Small intestine (tissue), 16 donors: ENCODE measurements at places on chromosomes 7 and 10. TPM values are rescaled to one million over a fixed set of nuclear protein-coding genes. Genes with fewer than 3 reads are reported as not detected.

FAM25C gene
- polyA plus RNA-seq = not detected

TDRD1 gene
- not detected for polyA plus RNA-seq

- DNase-seq = no peak
Observed at GRCh38 chr7:136326045-136326609, 349.0 kb upstream of the MTPN start.

DNA sequence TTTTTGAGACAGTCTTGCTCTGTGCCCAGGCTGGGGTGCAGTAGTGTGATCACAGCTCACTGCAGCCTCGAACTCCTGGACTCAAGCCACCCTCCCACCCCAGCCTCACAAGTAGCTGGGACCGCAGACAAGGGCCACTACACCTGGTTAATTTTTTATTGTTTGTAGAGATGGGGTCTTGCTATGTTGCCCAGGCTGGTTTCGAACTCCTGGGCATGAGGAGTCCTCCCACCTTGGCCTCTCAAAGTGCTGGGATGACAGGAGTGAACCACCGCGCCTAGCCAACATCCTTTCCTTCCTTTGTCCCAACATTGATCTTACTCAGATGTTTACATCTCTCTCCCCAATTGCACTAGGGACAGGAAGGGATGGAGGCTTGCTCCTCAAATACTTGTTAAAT lies 3.3 kb downstream of the GTF2IRD1 start:
- no peak for DNase-seq
